ENCODE measurements at places on chromosomes 11 and 22.

- no peak for DNase-seq
These were observed 94.8 kb upstream of the AMOTL1 start for GRCh38 chr11:94673386-94673785.

DNA sequence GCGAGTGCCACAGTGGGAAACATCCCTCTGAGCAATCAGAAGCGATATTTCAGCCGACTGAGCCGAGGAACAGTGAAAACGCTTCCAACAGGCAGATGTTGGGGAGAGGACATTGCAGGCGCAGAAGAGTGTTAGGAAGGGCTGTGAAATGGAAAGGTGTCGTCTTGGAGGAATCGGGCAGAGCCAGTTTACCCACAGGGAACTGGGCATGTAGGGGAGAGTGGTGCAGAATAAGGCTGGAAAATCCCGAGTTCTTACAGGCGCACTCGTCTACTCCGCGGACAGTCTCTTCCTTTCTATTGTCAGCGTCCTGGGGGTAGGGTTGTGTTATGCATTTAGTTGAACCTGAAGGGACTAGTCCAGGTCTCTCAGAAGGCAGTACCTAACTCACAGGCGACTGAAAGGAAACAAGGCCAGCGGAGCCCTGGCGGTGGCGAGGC lies 1.1 kb upstream of the APLP2 start:
- peak; percentile 60 for DNase-seq

- DNase-seq: no peak
These were observed 12.9 kb downstream of the ABTB2 start for GRCh38 chr11:34344768-34345539.

DNA sequence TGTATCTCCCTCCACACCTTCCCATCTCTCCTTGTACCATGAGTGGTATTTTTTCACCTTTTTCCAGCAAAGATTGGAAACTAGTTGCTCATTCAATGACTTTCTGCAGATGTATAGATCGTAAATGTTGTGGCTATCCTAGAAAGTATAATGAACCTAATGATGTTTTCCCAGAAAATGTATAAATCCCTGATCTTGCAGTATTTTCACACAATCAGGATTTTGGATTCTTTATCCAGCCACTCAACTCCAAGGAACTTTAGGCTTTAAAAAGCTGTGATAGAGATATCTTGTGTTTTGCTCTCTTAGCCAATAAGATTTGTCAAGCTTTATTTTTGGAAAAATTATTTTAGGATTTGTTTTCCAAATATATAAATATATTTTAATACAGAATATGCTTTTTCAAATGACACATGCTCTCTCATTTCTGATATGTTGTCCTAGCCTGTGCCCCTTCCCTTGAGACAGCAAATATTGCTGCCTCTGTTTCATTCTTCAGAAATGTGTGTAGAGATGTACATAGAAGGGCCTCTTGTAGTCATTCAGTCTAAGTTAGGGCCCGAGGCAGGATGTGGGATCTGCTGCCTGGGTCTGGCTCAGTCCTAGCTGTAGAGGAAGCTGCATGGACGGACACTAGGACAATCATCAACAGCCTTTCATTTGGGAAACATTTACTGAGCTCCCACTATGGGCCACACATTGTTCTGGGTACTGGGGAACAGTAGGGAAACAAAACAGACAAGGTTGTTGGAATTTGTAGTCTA lies 62.4 kb downstream of the NAV2 start:
- DNase-seq: no peak

DNA sequence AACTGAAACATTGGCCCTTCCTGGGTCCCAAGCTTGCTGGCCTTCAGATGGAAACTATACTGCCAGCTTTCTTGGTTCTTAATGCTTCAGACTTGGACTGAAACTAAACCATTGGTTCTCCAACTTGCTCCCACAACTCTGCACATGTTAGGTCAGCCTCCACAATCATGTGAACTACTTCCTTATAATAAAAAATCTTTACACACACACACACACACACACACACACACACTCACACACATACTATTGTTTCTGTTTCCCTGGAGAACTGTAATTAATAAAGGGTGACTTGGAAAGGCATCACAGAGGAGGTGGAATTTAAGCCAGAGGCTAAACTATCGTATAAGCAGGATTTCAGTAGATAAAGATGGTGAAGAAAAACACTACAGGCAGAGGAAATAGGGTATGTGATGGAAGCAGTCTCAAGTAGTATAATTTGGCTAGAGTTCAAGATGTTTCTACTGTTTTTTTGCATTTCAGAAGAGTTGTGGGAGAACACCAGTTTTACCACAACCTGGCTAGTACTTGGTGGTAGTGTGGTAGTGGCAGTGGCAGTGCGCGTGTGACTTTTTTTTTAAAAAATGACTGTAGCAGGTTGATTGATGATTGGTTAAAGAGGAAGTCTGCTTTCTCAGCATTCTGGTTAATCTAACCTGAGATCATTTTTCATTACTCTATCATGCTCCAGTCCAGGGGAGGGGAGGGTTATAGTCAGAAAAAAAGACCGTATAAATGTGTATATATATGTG lies 70.1 kb downstream of the PDE3B start:
- no peak for DNase-seq

Data from GM23338 (cell line).